Cardiac muscle cell (in vitro differentiated cells and primary cell): ENCODE measurements at places on chromosomes 16 and 17. TPM values are rescaled to one million over a fixed set of nuclear protein-coding genes. Genes with fewer than 3 reads are reported as not detected.

DNA sequence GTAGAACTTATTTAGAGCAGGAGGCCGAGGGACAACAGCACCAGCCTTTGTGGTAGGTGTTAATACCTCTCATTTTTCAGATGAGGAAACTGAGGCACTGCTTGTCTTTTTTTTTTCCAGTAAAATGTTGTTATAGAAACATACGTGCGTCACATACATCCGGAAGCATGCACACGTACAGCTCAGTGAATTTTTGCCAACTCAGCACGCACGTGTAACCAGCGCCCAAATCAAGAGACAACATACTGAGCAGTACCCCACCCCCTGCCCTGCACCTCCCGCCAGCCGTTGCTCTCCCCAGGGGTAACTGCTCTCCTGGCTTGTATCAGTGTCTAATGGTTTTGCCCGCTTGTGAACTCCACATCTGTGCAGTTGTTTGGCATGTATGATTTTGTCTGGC lies 92.0 kb downstream of the CMIP start:
- H3K4me1 ChIP-seq, result no peaks in the 10 kb centered on the region
- no peaks in the 10 kb centered on the region for H3K36me3 ChIP-seq
- no peak overlapping the region for H3K4me3 ChIP-seq
- no peaks in the 10 kb centered on the region for H3K27me3 ChIP-seq

DNA sequence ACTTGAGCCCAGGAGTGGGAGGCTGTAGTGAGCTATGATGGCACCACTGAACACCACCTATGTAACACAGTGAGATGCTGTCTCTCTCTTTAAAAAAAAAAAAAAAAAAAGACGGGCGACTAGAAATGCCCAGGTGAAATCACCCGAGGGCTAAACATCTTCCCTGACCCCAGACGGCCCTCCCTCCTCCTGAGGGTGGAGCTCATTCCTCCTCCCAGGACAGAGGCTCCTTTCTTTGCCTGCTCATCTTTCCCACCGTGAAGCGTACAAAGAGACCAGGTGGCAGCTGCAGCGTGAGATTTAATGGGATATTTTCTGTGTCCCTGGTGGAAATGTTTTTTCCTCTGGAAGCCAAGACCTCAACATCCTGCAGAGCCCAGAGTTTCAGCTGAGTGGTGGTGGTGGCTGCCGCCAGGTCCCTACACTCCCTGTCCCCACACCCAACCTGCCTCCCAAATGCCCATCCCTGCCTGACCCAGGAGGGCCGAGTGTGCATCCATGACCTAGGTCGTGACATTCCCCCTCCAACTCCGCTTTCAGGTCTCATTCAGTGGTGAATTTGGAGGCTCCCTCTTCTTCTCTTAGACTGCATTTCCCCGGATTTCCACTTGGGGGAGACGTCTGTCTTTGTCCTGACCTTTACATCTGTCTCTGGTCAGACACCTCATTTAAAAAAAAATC lies 14.4 kb upstream of the GPRC5B start:
- H3K36me3 ChIP-seq, result no peaks in the 10 kb centered on the region
- no peak overlapping the region for H3K4me3 ChIP-seq
- H3K27me3 ChIP-seq, result no peaks in the 10 kb centered on the region
- H3K27ac ChIP-seq, result no peak overlapping the region
- peak; percentile 68 for DNase-seq
- no peaks in the 10 kb centered on the region for H3K4me1 ChIP-seq

Gene CACNA1G
- 19.0 and 22.8 TPM in 2 replicates for polyA plus RNA-seq

DNA sequence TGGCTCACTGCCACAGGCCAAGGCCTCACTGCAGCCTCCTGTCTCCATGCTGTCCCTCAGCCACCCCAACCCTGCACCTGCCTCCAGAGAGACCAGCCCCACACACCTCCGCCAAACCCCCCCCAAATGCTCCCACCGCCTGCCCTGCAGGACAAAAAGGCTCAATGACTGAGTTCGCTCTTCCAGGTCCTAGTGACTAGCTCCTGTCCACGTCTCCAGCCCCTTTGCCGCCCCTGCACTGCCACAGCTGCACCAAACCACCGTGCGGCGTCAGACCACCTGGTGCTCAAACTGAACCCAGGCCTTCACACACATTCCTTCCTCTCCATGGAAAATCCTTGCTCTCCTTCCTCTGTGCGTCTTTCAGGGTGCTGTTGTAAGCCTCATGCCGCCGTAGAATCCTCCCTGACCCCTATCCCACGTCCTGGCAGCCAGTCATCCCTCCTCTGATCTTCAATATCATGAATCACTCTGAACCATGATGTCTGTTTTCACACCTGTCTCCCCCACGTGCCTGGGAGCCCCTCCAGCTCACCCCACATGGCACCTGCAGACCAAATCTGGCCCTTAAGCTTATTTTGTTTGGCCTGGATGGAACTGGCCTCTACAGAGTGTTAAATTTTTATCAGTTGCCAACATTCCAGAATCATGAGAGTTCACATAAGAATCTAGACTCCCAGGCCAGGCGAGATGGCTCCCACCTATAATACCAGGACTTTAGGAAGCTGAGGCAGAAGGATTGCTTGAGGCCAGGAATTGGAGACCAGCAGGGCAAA lies 4.3 kb upstream of the GSG1L start:
- H3K27me3 ChIP-seq, result peaks cover 48% of the 10 kb centered on the region
- no peak overlapping the region for H3K4me3 ChIP-seq
- no peaks in the 10 kb centered on the region for H3K4me1 ChIP-seq
- H3K36me3 ChIP-seq, result no peaks in the 10 kb centered on the region
- H3K27ac ChIP-seq, result no peak overlapping the region

GRCh38 chr16:88585269-88585668 lies 15.1 kb downstream of the ZC3H18 start:
- DNase-seq, result no peak
- H3K27me3 ChIP-seq, result no peaks in the 10 kb centered on the region
- no peak overlapping the region for H3K4me3 ChIP-seq
- H3K36me3 ChIP-seq, result peaks cover 31% of the 10 kb centered on the region
- no peak overlapping the region for H3K27ac ChIP-seq
- H3K4me1 ChIP-seq, result no peaks in the 10 kb centered on the region

- no peaks in the 10 kb centered on the region for H3K36me3 ChIP-seq
- H3K27ac ChIP-seq, result no peak overlapping the region
- H3K4me1 ChIP-seq, result peaks cover 13% of the 10 kb centered on the region
- DNase-seq, result no peak
- H3K4me3 ChIP-seq, result no peak overlapping the region
- H3K27me3 ChIP-seq, result no peaks in the 10 kb centered on the region
Observed at GRCh38 chr16:81465375-81465943, 20.9 kb downstream of the CMIP start.

Gene SLC13A5
- 0.15 TPM in 1 of 2 replicates, not detected in the other for polyA plus RNA-seq

Gene TMC8
- 1.8 and 3.1 TPM in 2 replicates for polyA plus RNA-seq

DNA sequence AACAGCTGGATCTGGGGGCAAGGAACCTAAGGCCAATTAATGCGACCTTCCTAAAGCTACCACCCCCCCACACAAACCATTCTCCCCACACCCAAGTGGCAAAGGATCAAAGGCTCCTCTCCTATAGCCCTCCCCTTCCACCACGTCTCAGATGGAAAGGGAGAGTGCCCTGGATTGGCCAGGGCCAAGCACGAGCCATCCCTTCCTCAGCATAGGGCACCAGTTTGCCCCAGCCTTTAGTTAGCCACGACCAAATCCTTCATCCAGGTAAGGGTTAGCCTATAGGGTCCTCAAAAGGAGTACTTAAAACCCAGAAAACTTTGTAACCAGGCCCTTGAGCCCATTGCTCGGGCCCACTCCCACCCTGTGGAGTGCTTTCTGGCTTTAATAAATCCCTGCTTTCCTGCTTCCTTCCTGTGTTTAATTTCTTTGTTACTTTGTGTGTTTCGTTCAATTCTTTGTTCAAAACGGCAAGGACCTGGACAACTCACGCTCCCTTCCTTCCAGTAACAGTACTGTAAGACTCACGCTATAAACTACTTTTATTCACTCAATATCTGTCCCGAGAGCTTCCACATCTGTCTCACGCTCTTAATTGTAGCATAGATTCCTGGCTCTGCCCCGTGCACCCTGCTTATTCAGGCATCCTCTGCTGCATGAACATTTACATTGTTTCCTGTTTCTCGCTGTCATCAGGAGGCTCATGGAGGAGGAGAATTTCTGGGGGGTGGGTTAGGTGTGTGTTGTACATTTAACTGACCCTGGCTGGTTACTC lies 62.3 kb downstream of the TNFRSF13B start:
- H3K36me3 ChIP-seq, result no peaks in the 10 kb centered on the region
- no peaks in the 10 kb centered on the region for H3K4me1 ChIP-seq
- DNase-seq, result no peak
- H3K4me3 ChIP-seq, result no peak overlapping the region

DNA sequence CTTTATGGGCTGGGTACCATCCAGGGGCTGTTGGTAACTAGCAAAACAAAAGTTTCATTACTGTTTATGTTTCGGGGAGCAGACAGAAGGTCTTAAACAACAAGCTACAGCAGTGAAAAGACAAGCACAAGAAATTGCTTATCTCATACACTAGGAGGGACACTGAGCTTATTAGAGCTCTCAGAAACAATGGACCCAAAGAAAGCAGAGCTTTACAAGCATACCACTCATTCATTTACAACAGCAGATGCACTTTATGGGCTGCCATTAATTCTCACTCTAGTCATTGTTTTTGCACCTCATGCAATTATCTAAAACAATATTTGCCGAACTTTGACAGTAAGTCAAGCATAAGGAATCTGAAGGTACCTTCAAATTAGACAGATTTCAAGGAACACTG lies 10.0 kb downstream of the KRT16 start:
- no peak overlapping the region for H3K4me3 ChIP-seq
- H3K27me3 ChIP-seq, result no peaks in the 10 kb centered on the region
- no peaks in the 10 kb centered on the region for H3K36me3 ChIP-seq
- DNase-seq, result no peak

GRCh38 chr16:89953671-89954406 lies 5.3 kb downstream of the DEF8 start:
- DNase-seq, result no peak
- H3K36me3 ChIP-seq, result peaks cover 6% of the 10 kb centered on the region
- H3K27me3 ChIP-seq, result peaks cover 5% of the 10 kb centered on the region
- peaks cover 4% of the 10 kb centered on the region for H3K4me1 ChIP-seq
- no peak overlapping the region for H3K27ac ChIP-seq
- no peak overlapping the region for H3K4me3 ChIP-seq

Gene TM4SF5
- not detected in 2 replicates for polyA plus RNA-seq

DNA sequence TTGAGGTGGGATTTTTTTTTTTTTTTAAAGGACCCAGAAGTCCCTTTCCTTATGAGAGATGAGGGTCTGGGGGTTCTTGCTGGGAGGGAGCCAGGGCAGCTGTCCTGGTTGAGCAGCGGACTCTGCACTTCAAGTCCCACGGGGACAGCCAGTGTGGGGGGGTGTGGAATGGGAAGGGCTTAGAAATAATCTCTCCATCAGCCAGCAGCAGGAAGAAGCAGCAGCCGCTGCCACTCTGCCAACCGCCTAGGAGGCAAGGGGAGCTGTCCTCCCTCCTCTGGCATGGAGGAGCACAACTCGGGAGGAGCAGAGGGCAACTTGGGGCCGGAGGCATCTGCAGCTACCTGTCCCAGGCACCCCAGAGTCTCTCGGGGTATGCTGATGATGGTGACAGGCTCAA lies at the start of gene KCNG4:
TSS of gene KCNG4 (minus strand) at position 104 of the 400 bp plus-strand sequence. CDS start 2,527 bp downstream, outside the sequence.
- DNase-seq, result no peak
- H3K36me3 ChIP-seq, result no peaks in the 10 kb centered on the region
- no peak within 1 kb of the TSS for H3K27ac ChIP-seq
- H3K4me3 ChIP-seq, result no peak within 1 kb of the TSS
- no peaks in the 10 kb centered on the region for H3K4me1 ChIP-seq
- H3K27me3 ChIP-seq, result peaks cover 3% of the 10 kb centered on the region
